ENCODE measurements at places on chromosomes 3 and 15. TPM values are rescaled to one million over a fixed set of nuclear protein-coding genes. Genes with fewer than 3 reads are reported as not detected.

Gene FSIP1
- 0.50 TPM for total RNA-seq

Gene TGM4
- 0.13 TPM for total RNA-seq

Gene SLC12A8
- total RNA-seq, result 0.80 TPM

Gene OR5K2
- not detected for total RNA-seq

Gene BSN
- total RNA-seq, result 0.13 TPM

Gene C3orf18
- total RNA-seq, result 3.4 TPM

Gene MASP1
- total RNA-seq, result 0.27 TPM

Gene CHP1
- total RNA-seq, result 133 TPM

Gene ACTRT3
- total RNA-seq, result 5.6 TPM

Gene TMIE
- 0.13 TPM for total RNA-seq

Gene PRSS50
- not detected for total RNA-seq

Gene GOLGA8J
- not detected for total RNA-seq

Gene IQCF5
- total RNA-seq, result not detected

Gene ZNF717
- 12.1 TPM for total RNA-seq

Gene STAB1
- total RNA-seq, result 215 TPM

Gene SLC6A11
- not detected for total RNA-seq

Gene TMEM43
- total RNA-seq, result 99.2 TPM

Gene TUBGCP4
- 14.0 TPM for total RNA-seq
